Glutamatergic neuron (in vitro differentiated cells): ENCODE measurements at places on chromosomes 13 and 19.
A peak's percentile ranks its signal among the peaks of the same experiment; 100 is the strongest.

- no peak for DNase-seq
Observed at GRCh38 chr13:95492044-95492801, 60.3 kb upstream of the CLDN10 start.

DNA sequence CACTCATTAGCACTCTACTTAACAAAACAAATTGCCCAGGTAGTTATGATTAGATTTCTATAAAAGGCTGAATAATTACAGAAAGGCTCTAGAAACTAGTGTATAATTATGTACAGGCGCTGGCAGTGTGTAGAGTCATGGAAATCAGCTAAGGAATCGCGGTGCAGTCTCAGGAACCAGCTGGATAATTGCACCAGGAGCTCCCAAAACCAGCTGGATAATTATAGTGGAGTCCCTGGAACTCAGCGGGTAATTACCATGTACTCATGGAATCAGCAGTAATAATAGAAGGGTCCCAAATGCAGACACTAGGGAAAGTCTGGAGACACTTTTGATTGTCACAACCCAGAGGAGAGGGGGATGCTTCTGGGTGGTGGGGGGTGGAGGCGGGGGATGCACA is 23.2 kb upstream of the TTYH1 start:
- DNase-seq: no peak

DNA sequence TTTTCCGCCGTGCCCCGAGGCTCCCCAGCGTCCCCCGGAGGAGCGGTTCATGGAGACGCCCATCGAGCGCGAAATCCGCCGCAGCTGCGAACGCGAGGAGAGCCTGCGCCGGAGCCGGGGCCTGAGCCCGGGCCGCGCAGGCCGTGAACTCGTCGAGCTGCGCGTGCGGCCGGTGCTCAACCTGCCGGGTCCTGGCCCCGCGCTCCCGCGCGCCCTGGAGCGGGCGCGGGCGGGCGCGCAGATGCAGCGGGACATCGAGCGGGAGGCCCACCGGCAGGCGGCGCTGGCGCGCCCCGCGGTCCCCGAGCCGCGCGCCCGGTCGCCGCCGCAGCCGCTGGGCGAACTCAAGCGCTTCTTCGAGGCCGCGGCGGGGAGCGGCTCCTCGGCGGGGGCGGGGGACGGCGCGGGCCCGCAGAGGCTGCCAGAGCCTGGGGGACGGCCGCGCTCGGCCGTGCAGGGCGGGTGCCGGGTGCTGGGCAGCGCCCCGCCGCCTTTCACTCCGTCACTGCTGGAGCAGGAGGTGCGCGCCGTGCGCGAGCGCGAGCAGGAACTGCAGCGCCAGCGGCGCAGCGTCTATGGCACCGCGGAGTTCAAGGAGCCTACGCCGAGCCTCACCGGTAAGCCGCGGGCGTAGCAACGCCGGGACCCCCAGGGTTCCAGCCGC is 807 bp downstream of the MISP3 start:
- DNase-seq: peak; percentile 81

DNA sequence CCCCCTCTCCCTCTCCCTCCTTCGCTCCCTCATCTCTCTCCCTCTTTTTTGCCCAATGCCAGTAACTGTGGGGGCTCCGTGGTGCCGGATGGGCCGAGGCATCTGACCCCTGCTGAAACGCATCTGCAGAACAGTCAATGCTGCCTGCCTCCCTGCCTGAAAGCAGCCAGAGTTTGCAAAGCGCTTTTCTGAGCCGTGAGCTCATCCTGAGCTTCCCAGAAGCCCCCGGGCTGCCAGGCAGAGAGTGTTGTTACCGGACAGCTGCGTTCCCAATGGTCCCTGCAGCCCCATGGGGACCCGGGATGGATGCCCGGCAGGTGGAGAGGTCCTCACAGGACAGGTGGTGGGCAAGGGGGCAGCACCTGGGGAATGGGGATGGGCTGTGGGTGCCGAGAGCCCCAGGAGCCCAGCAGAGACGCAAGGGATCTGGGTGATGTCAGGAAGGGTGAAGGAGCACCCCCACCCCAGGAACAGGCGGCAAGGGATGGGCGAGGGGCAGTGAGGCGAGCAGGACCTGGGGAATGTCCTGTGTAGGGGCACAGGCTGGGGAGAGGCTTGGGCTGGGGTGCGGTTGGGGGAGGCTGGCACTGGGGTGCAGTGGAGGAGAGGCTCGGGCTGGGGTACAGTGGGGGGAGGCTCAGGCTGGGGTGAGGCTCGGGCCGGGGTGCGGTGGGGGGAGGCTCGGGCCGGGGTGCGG is 33.0 kb downstream of the GPX4 start:
- DNase-seq: no peak

DNA sequence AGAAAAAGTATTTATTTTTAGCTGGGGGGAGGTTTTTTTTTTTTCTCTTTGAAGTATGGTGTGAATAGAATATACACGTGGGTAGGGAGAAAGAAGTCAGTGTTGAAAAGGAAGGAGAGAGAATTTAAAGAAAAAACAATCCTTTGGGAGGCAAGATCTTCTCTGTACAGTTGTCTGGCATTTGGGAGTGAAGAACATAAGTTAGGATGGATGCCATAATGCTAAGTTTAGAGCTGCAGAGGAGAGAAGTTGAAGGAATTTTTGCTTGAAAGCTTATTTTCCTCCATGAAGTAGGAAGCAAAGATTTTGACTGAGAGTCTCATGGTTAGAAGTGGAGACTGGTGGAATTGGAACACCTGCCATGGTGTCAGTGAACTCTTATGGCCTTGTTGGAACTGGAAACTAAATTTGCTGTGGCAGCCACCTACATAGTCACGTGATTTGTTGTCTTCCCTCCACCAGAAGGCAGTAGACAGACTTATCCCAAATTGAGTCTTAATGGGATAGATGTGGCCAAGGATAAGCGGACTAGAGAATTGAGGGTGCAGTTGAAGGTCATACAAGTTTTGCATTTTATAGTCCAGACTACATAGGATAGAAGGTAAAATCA is 22.0 kb downstream of the NDFIP2 start:
- DNase-seq: no peak

- no peak for DNase-seq
Observed at GRCh38 chr19:18310118-18310909, 12.6 kb downstream of the LSM4 start.

DNA sequence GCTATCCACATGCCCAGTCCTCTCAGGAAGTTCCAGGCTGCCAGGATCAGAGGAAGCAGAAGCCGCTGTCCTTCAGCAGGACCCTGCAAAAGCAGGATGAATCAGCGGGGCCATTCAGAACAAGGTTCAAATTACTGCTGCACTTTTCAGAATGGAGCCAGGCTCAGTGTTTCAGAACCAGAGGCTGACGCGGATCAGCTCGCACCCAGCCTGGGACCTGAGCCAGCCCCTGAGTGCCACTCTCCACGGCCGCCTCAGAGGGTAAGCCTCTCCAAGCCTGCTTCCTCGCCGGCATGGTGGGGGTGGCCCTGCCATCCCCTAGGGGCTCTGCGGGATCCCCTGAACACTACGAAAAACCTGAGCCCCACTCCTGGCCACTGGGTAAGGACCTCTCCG is 24.7 kb downstream of the RASA3 start:
- no peak for DNase-seq

DNA sequence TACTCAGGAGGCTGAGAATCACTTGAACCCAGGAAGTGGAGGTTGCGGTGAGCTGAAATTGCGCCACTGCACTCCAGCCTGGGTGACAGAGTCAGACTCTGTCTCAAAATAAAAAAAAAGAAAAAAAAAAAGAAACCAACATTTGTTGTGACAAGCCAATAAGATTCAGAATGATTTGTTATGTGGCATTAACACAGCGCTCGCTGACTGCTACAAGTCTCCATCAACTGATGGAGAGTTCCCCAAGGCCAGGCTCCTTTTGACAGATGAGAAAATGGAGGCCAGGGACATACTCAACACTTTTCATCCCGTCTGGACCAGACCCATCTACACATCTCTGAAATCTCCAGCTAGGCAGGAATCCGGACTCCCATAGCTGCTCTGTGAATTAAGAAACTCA is 48.7 kb upstream of the PTPRS start:
- no peak for DNase-seq

DNA sequence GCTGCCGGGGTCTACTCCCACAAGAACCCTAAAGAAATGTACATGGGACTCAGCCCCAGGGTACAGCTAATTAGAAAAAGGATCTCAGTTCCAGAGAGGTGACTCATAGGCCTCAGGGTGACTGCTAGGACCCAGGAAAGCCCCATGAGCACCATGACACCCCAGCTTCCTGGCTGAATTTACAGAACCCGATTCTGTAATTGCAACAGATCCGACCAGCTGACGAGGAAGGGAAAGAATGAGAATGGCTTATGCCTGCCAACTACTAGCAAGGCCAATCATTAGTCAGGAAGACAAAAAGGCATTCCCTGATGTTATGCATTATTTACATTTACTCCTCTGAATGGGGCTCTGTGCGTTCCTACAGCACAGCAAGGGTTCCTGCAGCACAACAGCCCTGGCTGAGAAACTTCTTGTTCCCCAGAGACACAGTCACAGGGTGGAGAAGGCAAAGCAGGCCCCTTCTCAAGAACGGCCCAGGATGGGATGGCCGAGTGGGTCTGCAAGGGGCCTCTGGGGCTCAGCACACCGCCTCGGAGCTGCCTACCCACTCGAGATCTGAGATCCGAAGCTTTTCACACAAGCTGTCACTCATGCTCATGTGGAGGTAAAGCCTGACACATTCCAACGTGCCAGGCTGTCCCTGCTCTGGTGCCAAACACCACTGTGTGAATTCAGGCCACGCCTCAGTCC is 27.2 kb downstream of the PBX4 start:
- no peak for DNase-seq

GRCh38 chr13:30787738-30788525 is 52.6 kb downstream of the ALOX5AP start:
- DNase-seq: no peak

GRCh38 chr19:35491836-35492360 is 1.6 kb upstream of the KRTDAP start:
- DNase-seq: no peak

DNA sequence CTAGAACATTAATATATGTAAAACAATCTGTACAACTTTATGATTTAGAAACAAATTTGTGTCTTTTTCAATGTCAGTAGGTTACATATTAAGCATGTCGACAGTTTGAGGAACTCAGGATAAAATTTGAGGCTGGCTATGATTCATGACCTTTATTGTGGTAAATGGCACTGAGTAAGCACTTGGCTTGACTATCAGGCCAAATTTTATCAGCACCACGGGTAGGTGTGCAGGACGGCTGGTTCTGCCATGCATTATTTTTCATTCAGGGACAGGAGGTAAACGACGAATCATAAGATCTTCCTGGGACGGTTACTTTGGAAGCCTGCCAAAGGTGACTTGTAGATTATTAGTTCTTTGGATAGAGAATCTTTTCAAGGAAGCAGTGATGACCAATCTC is 19.9 kb upstream of the CYP4F8 start:
- no peak for DNase-seq

- DNase-seq: no peak
Observed at GRCh38 chr13:73106513-73107178, 47.8 kb downstream of the KLF5 start.

- DNase-seq: peak; percentile 22
Observed at GRCh38 chr13:94028650-94029049, 450.8 kb downstream of the DCT start.

DNA sequence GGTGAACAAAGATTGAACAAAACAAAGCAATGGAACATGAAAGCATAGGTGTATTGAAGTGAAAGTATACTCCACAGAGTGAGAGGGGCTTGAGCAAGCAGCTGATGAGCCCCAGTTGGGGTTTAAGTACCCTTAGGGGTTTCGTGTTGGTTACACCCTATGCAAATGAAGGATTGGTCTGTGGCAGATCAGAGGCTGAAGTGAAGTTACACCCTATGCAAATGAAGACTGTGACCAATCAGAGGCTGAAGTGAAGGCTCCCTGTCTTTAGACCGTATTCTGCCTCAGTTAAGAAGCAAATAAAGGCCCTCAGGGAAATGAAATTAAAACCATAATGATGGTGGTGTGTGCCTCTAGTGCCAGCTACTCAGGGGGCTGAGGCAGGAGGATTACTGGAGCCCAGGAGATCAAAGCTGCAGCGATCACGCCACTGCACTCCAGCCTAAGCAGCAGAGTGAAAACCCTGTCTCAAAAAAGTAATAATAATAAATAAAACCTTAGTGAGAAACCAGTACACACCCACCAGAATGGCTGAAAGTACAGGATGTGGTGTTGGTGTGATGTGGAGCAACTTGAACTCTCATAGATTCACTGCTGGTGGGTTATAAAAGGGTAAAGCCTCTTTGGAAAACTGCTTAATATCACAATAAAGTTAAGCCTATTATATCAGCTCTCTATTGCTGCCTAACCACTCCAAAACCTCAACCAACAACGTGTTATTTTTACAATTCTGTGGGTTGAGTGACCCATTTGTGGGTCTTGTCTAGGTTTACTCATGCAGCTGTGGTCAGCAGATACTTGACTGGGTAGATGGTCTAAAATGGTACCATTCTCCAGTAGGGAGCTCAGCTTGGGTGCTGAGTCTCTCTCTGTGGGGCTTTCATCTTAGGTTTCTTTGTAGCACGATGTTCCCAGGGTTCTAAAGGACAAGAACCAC is 12.8 kb upstream of the UPF3A start:
- DNase-seq: no peak

- no peak for DNase-seq
Observed at GRCh38 chr13:35554972-35555623, 78.6 kb upstream of the MAB21L1 start.

GRCh38 chr19:5117421-5117820 is 148.5 kb downstream of the KDM4B start:
- DNase-seq: no peak

GRCh38 chr13:109208522-109208921 is 577.9 kb downstream of the IRS2 start:
- DNase-seq: no peak

- DNase-seq: no peak
Observed at GRCh38 chr19:38369584-38369983, 4.8 kb upstream of the PSMD8 start.

GRCh38 chr13:38429916-38430315 is 80.3 kb downstream of the UFM1 start:
- no peak for DNase-seq

- DNase-seq: no peak
Observed at GRCh38 chr13:95918860-95919259, 134.3 kb downstream of the UGGT2 start.

DNA sequence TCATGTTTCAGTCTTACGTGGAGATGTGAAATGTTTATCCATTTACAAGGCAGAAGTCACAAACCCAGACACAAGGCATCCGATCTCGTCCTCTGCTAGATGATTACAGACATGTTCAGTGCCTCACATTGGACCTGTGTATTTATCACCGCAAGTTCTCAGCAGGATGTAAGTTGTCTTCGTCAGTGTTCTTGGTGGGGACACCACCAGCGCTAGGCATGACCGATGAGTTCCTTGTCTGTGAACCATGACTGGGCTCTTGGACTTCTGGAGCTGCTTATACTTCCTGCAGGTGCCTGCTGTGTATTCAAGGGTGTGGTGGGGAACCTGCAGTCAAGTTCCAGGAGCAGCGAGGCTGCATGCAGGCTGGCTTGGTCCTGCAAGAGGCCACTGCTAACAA is 105.4 kb downstream of the URI1 start:
- DNase-seq: no peak
